NCI-H2081 (cell line): ENCODE measurements at places on chromosomes 13 and 19.
A peak's percentile ranks its signal among the peaks of the same experiment; 100 is the strongest.

DNA sequence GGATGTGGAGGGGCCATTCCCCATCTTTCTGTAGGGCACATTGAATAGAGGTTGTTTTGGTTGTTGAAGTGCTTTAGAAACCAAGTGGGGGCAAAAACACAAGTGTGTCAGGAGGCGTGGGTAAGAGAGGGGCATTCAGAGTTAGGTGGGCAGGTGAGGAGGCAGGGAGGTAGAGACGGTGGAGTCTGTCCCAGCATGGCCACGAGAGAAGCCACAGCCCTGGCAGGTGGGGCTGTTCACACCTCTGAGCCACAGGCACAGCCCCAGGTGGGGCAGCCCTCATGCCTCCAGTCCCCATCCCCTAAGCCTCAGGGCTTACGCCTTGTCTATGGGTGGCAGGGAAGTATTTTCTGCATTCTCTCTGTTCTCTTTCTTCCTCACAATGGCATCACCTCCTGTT, 43.7 kb downstream of the KCTD15 start:
- DNase-seq = no peak

DNA sequence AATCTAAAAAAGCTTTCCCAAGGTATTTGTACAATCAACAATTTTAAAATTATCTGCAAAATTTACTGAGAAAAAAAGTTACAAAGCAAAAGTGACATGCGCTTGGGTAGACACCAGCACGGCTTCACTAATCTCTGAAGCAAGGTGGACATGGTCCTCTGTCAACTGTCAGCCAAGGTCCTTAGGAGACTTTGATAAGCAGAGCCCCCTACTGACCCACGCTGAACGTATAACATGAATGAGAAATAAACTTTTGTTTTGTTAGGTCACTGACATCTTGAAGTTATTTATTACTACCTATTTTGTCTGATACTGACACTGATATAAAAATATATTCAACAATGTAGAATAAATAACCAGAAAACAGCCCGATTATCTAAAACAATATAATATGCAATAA, 100.7 kb upstream of the OBI1 start:
- DNase-seq = no peak

- peak; percentile 21 for DNase-seq
Observed at GRCh38 chr19:48400018-48400742, 6.7 kb downstream of the GRIN2D start.

DNA sequence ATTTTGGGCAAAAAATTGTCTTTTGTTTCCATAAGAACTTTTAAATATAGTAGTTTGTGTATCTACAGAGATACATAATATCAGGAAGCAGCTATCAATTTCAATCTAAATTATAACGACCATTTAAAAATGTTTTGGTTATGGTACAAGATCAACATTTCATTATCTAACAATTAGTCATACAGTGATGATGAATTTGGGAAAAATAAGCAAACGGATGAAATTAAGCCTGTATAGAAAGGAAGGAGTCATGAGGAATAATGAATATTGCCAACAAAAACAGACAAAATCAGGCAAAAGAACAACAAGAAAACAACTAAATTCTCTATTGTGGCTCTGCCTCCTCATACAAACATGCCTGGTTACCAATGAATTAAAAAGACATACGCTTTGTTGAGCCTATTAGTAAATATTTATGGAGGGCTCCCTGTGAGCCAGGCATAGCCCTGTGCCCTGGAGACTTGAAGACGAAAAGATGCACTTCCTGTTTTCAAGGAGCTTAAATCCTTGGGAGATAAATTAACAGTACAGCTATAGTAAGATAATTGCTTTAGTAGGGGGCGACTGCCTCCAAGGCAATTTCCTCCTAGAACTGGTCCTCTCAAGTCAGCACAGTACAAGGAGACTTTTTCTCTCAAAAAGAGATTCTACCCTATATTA, 73.0 kb downstream of the NALCN start:
- no peak for DNase-seq

GRCh38 chr13:89214185-89214584, 1543.0 kb downstream of the SLITRK5 start:
- DNase-seq = peak; percentile 54

- no peak for DNase-seq
Observed at GRCh38 chr13:75417012-75417384, 65.0 kb downstream of the TBC1D4 start.

DNA sequence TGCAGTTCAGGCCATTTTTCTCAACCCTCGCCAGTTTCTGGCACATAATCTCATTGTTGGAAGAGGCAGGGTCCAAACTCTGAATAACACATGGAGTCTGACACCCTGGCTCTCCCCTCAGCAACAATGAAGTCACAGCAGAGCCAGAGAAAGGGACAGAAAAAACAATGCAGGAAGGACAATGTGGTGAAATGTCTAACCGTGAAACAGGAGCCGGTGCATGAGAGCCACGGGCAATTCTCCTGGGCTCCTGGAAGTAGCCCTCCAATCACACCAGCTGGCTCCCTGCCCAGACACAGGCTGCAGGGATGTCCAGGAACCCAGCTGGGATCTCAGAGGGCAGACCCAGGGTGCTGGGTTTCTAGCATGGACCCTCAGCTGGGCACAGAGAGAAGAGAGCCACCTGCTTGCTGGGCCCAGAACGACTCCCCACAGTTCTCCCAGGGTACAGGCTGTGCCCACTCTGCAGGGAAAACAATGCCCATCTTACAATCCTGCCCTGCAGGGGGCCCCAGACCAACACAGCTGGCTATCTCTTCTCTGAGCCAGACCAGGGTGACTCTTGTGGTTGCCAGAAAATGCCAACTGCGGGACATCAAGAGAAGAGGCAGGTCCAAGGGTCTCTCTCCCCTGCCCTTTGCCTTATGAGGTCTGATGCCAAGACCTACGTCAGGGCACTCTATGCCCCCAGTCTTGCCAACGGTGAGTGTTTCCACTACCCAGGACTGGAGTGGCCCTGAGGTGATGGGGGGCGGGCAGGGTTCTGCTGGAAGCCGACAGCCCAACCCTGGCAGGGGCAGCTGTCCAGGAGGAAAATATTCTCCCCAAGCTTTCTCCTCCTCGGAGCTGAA, 64.5 kb downstream of the CEBPG start:
- DNase-seq = peak; percentile 64

DNA sequence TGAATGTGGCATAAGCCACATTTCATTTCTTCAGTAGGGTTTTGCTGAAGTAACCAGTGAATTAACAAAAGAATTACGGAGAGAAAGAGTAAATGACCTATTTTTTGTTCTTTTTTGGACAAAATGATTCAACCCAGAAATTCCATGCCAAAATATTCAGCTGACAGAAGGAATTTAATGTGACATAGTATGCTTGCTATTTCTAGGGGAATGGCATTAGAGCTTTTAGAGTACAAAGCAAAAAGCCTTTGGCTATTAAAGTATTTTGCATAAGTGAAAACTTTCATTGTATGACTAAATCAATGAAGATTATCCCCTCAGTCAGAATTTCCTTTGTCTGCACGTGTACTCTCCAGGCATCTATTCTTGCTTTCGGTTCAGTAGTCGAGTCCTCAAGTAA, 465.3 kb downstream of the COG6 start:
- DNase-seq = no peak

- no peak for DNase-seq
Observed at GRCh38 chr19:14516746-14517438, 1.3 kb downstream of the DNAJB1 start.

DNA sequence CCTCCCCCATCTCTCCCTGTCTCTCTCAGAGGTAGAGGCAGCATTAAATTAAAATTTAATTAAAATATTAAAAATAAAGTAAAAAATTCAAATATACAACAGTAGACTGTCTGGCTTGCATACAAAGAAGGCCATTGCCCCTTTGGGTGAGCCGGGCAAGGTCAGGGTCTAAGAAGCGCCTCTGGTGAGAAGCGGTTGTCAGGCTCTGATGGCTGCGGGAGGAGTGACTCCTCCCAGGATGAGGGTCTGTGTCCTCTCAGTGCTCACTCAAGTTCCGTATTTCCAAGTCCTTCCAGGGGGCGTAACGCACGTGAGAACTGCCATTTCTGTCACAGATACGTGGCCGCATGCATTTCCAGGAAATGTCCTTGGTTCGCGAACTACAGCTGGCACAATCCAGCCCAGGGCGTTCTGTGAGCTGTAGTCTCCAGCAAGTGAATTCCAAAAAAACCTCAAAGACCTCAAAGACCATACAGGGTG, 737 bp upstream of the ZNF181 start:
- DNase-seq = peak; percentile 22

- no peak for DNase-seq
Observed at GRCh38 chr13:42581427-42581826, 7.5 kb downstream of the TNFSF11 start.

- DNase-seq = no peak
Observed at GRCh38 chr13:114143806-114144605, 11.6 kb upstream of the RASA3 start.

GRCh38 chr13:38321654-38322053, 28.0 kb upstream of the UFM1 start:
- DNase-seq = no peak

DNA sequence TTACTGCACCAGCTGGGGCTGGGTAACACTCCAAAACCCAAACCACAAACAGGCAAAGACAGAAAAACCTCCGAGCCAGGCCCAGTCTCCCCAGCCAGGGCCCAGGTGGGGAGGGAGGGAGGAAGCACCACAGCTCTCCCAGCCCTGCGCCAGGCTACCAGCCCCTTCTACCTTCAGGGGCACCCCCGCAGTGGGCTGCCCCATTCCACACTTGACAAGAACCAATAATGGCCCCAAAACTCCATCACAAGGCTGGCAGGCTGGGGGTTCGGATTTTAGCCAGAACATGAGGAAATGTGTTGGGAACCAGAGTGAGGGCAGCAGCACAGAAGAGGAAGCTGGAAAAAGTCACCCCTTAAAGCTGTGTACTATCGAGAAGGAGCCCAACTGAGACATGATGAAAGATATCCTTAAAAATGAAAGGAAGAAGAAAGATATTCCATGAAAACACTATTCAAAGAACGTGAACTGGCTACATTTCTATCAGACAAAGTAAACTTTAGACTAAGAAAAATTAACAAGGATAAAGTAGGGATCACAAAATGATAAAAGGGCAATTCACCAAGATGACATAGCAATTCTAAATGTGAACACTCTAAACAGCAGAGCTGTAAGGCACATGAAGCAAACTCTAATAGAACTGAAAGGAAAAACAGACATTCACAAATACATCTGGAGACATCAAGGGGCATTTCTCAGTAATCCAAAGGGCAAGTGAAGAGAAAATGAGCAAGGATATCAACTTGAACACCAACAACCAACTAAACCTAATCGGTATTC, 12.9 kb downstream of the TUBGCP3 start:
- DNase-seq = no peak

- no peak for DNase-seq
Observed at GRCh38 chr19:24000656-24001055, 86.0 kb downstream of the ZNF726 start.

DNA sequence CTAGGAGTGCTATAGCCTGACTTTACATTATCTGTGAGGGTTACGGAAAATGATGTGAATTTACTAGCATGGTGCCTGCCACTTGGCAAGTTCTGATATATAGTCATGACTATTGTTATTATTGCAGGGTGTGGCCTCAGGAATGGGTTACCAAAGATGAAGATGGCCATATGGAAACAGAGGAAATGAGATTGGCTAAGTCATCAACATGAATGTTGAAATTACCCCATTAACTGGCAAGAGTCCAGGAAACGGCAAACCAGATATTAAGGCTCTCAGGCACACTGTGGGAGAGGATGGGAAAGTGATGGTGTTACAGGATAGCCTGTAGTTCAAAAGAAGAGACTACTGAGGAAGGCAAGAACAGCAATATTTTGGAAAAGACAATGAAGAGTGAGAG, 183.3 kb downstream of the KCNRG start:
- peak; percentile 56 for DNase-seq

GRCh38 chr13:40101708-40102359, 446.4 kb downstream of the COG6 start:
- no peak for DNase-seq

DNA sequence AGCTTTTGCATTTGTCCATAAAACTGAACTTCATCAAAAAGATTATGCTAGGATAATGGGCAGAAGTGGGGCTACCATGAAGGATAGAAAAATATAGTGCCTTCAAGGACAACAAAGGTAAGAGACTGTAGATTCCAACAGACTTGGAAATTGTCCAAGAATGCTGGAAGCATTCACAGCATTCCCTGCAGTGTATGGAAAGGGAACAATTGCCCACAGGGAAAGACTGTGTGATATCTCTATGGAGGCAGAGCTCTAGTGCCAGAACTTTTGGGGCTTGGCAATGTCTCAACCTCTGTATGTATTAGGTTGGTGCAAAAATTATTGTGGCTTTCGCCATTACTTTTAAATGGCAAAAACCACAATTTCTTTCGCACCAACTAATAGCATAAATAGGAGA, 1598.8 kb upstream of the MIR17HG start:
- DNase-seq = no peak

DNA sequence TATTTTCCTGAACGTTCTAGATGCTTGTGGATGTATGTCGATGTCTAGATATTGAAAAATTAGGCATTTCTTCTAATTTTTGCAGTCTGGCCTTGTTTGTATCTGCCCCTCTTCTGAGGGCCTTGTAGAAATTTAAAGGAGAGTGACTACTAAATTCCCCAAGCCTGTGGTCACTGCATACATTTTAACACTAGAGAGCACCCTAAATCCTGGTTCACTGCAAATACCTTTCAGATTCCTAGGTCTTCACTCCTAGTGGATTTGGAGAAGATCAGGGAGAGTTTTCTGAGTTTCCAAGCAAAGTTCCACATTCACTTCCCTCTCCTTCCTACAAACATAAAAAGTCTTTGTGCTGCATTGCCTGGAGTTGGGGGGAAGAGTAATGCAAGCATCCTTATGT, 1272.5 kb downstream of the OLFM4 start:
- DNase-seq = no peak

DNA sequence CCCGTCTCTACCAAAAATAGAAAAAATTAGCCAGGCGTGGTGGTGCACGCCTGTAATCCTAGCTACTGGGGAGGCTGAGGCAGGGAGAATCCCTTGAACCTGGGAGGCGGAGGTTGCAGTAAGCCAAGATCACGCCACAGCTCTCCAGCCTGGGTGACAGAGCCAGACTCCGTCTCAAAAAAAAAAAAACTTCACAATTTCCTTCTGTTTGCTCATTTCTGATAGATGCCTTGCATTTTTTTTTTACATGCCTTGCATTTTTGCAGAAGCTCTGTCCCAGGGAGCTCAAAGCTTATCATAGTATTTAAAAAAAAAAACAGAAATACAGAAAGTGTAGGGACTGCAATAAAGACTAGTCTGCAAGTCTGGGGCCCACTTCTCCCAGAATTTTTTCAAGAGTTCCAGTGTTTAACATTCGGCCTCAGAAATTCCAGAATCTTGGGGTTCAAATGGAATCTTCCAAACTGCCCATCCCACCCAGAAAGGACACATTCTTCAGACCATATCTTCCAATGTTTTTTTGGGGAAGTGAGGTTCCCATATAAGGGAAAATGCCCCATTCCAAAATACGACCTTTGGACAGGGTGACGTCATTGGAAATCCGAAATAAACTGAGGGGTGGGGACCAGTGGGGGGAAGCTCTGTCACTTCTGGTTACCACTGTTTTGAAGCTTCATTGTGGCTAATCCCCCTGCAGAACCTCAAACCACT, 17.2 kb upstream of the RAB8A start:
- DNase-seq = no peak
